Pulmonary artery endothelial cell (primary cell): ENCODE measurements at places on chromosomes 16 and 17. TPM values are rescaled to one million over a fixed set of nuclear protein-coding genes. Genes with fewer than 3 reads are reported as not detected.

- no peak for DNase-seq
Measured at GRCh38 chr17:42169351-42169750, 11.6 kb downstream of the KCNH4 start.

The TMEM114 gene
- not detected in 2 replicates for total RNA-seq

The ZDHHC1 gene
- 4.0 and 7.8 TPM in 2 replicates for total RNA-seq

The HAGHL gene
- total RNA-seq = 6.4 and 17.6 TPM in 2 replicates

- DNase-seq = no peak
Measured at GRCh38 chr17:39014795-39015545, 47.8 kb upstream of the FBXO47 start.

DNA sequence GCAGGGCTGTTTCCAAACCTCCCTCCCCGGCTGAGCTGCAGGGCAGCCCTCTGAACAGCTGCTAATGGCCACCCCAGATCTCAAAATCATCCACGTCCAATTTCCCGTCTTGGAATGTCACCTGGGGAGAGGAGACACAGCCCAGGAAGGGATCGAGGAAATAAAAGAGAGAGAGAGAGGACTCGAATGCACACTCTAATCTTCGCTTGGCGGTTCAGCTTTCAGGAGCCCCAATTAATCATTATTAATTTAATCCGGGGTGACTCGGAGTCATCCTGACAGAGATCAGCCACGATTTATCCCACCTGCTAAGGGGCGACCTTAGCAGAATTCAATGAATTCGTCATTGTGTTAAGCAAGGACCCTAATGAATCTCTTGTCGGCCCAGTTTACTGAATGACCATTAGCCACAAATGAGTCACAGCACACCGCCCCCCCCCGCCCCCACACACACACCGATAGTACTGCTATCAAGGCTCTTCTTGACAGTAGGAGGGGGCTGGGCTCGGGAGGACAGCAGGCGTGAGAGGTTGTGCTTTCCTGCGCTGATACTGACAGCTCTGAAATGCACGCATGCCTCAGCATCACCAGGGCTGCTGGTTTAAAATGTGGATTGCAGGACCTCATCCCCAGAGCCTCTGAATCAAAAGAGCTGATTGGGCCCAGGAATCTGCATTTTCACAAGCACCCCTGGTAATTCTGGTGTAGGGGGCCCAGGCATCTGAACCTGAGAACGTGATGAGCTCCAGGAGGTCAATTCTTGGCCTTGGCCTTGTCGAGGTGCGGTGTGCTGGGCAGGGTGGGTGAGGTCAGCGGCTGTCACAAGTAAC, 190.0 kb upstream of the CIBAR2 start:
- DNase-seq = no peak

DNA sequence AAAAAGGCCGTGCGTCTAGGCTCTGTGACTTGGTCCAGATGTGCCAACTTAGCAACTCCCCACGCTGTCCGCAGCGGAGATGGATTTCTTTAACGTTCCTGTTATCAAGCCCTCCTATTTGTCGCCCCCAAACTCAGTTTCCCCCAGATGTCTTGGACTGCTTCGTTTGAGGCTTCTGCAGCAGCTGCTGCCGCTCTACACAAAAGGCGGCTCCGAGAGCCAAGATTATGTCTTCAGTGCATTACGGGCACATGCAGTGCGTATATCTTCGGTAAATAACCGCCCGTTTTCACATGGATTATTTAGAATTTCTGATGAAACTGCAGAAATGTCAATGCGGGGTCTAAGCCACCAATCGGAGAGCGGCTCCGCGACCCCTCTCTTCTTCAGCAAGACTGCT, 240.6 kb upstream of the ZFHX3 start:
- no peak for DNase-seq

The CCL5 gene
- total RNA-seq = 0.13 TPM in 1 of 2 replicates, not detected in the other

The TNK1 gene
- 0.26 and 0.60 TPM in 2 replicates for total RNA-seq

The ASGR1 gene
- 10.6 and 16.4 TPM in 2 replicates for total RNA-seq

The CCL7 gene
- total RNA-seq = 0.07 and 0.11 TPM in 2 replicates

The KRTAP4-3 gene
- not detected in 2 replicates for total RNA-seq

- DNase-seq = no peak
Measured at GRCh38 chr16:67773569-67774456, 32.5 kb downstream of the RANBP10 start.

DNA sequence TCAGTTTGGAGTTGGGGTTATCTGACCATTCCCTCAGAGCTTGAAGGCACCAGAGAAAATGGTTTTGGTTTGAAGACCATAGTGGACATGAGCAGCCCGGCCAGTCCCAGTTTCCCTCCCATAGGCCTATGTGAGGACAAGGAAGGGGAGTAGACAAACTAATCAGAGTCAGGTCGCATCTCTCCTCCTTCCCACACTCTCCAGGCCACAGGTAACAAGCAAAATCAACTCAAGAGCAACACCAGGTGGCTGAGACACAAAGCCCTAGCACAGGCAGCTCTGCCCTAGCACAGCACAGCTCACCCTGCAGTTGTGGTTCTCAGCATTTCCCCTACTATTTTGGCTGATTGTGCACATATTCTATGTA, 7.2 kb downstream of the SUPT4H1 start:
- no peak for DNase-seq

GRCh38 chr17:34368196-34368945, 5.3 kb upstream of the CCL1 start:
- DNase-seq = no peak

- no peak for DNase-seq
Measured at GRCh38 chr16:1319041-1319440, 9.6 kb downstream of the UBE2I start.

The EMP2 gene
- 16.7 and 19.8 TPM in 2 replicates for total RNA-seq

The ABCA6 gene
- 32.0 and 100 TPM in 2 replicates for total RNA-seq

GRCh38 chr16:87344931-87345631, 27.9 kb upstream of the C16orf95 start:
- no peak for DNase-seq

The KRT17 gene
- total RNA-seq = 3.1 and 3.8 TPM in 2 replicates

The TTLL6 gene
- total RNA-seq = not detected in 2 replicates

DNA sequence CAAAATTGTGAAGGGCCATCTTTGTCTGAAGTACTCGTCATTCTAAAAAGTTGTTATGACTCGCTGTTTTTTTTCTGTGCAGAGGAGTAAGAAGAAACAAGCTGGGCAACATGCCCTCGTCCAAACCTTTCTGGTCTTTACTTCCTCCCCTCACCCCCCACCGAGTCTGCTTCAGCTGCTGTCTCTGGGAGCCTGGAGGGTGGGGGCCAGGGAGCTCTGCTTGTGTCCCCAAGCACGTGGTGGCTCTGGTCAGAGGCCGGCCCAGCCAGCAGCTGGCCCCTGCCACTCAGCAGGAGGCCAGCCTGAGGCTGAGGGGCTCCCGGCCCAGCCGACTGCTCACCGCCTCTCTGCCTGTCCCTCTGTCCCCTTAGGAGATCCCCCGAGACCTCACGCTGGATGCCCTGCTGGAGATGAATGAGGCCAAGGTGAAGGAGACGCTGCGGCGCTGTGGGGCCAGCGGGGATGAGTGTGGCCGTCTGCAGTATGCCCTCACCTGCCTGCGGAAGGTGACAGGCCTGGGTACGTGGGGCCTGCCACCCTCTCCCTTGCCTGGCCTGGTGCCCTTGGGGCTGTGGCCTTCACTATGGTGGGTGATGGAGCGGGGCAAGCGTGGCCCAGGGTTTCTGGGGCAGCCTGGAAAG, 53.7 kb upstream of the LGALS9 start:
- no peak for DNase-seq
